ENCODE measurements at places on chromosomes 1 and 21. TPM values are rescaled to one million over a fixed set of nuclear protein-coding genes. Genes with fewer than 3 reads are reported as not detected.

DNA sequence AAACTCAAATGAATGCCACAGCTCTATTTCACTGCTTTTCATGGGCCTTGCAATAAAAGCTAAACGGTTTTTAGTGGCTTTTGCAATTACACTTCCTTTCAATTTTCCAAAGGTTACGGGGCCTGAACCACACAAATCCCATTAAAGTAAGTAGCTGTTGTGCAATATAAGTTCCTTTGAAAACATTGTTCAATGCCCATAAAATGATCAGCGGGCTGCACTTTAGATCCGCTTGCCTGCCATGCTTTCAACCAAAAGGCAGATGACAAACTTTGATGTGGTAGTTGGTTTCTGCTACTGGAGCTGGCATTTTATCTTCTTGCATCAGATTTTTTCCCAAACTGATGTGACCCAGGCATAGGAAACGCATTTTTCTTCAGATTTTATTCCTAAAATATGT is 50.2 kb downstream of the PRRX1 start:
- no peak for DNase-seq

GRCh38 chr1:35398739-35399138 is 130.2 kb downstream of the ZMYM4 start:
- DNase-seq, result no peak

The ODR4 gene
- polyA plus RNA-seq, result 26.4 TPM

The HP1BP3 gene
- 247 TPM for polyA plus RNA-seq

The C1orf141 gene
- 0.22 TPM for polyA plus RNA-seq

The ARL8A gene
- polyA plus RNA-seq, result 37.4 TPM
